ENCODE measurements at places on chromosomes 13 and 19.

GRCh38 chr13:98787173-98787572 is 34.7 kb upstream of the SLC15A1 start:
- no peak for DNase-seq

DNA sequence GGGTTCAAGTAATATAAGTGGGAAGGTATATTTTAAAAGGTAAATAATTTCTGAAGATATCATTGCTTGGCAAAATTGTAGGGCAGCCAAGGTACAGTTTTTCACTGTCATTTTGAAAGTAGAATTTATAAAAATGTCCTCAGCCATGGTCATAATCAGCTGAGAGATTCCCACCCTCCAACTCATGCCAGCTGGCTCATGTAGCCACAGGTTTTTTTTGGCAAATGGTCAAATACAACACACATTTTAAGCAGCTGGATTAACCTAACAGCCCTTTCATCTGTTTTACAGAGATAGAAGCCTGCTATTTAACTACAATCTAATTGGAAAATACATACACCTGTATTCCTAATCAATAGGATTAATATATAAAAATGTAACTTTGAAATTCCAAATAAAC is 619.2 kb upstream of the SGCG start:
- no peak for DNase-seq

- DNase-seq: no peak
Observed at GRCh38 chr13:28173793-28174192, 35.4 kb downstream of the PAN3 start.

DNA sequence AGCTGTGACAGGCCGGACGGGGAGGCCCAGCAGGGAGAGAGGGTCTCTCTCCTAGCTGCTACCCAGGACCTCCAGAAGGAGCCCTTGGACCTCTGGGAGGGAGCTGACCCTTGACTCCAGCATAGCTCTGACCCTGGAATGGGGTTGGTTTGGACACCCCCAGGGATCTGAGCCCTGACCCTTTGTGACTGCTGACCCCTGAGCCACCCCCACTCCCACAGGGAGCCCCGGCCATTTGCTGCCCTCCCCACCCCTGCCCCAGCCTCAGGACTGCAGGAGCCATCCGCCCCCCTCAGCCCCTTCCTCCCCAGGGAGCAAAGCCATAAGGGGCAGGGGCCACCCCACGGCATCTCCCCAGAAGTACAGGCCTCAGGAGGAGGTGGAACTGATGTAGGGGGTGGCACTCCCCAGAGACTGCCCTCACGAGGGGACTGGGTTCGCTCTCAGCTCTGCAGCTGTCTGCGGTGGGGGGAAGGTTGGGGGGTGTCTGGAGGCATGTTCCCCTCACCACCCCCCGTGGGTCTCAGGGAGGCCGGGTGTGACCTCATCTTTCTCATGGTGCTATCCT is 7.0 kb downstream of the COX6B2 start:
- no peak for DNase-seq

GRCh38 chr13:46121033-46121432 is 16.2 kb upstream of the CPB2 start:
- no peak for DNase-seq

- no peak for DNase-seq
Observed at GRCh38 chr13:101390461-101390860, 25.8 kb downstream of the NALCN start.

DNA sequence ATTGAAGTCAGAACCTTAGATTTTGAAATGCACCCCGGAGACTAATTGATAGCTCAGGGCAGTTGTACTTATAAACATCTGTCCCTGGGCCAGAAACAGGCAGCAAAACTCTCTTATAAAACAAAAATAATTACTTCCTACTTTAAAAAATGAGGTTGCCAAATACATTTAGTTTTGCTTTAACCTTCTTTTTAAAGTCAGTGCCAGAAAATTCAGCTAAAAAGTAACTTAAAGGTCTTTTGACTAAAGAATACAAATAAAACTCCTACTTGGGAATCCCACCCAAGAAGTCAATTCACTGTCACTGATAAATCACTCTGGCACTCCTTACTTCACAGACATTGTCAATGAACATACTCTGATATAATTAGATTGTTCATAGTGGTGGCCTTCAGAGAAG is 60.7 kb downstream of the DOCK9 start:
- no peak for DNase-seq

- no peak for DNase-seq
Observed at GRCh38 chr13:111262281-111262680, 58.2 kb upstream of the TEX29 start.

DNA sequence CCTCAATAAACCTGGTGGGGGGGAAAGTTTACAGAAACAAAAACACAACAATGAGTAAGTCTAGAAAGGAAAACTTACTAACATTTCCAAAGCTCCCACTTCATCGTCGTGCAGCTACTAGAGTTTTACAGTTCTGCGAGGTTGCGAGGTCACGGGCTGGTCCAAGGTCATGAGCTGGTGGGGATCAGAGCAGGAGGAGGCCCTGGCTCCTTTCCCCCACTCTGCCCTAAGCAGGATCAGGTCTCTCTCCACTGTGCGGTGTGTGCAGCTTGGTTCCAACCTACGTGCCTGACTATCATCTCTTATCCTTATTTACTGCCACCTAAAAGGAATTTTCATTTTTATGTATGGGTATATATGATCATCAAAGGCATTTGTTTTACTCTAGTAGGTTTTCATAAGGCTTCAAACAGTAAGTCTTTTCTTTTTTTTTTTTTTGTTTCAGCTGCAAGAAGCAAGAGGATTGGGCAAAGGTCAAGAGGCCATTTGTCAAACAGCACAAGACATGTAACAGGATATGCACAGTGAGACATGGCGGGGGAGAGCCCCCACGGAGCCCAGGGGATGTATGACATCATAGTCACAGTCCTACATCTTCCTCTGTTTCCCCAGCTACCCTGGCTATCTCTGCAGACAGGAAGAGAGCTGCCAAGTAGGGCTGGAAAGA is 76.6 kb upstream of the POMP start:
- peak; percentile 64 for DNase-seq

DNA sequence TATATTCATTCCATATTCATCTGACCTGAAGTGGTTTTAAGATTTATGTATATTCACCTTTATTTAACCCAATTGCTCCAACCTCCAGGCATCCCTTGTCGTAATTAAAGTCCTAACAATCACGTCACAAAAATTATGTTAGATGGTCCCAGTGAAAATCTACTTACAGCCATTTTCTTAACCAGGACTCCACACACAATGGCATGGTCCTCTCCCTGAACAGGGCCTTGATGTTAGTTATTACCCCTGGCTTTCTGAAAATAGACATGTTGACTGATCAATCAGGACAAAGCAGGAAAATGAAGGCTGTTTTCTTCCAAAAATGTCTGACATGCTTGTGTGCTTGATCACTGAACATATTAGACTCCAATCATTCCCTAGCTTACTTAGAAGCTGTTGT is 542.7 kb upstream of the SLITRK5 start:
- DNase-seq: no peak

DNA sequence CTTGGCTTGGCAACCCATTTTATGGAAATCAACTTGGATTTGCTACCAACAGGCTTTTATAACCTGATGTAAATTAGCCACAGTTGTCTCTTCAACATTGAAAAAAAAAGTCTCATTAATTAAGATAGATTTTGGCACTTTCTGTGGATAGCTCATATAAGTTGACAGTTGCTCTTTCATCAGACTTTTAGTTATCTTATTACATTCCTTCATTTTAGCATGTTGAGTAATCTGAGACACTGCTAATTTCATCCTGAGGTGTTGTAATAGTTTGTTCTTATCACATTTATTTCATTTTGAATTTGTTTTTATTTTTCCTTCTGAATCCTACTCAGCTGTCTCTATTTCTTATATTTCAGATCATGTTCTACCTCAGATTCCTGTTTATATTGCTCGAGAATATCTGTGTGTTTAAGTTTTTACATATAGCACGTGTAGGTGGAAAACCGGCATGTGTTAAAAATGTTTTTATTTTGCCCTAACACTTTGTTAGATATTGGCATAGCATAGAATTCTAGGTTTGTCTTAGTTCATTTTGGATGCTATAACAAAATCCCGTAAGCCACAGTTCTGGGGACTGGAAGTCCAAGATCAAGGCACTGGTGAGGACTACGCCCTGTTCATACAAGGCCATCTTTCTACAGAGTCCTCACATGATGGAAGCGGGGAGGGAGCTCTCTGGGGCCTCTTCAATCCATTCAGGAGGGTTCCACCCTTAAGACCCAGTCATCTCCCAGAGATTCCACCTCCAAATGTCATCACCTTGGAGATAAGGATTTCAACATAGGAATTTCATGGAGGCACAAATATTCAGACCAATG is 239.4 kb downstream of the COL4A1 start:
- DNase-seq: no peak

DNA sequence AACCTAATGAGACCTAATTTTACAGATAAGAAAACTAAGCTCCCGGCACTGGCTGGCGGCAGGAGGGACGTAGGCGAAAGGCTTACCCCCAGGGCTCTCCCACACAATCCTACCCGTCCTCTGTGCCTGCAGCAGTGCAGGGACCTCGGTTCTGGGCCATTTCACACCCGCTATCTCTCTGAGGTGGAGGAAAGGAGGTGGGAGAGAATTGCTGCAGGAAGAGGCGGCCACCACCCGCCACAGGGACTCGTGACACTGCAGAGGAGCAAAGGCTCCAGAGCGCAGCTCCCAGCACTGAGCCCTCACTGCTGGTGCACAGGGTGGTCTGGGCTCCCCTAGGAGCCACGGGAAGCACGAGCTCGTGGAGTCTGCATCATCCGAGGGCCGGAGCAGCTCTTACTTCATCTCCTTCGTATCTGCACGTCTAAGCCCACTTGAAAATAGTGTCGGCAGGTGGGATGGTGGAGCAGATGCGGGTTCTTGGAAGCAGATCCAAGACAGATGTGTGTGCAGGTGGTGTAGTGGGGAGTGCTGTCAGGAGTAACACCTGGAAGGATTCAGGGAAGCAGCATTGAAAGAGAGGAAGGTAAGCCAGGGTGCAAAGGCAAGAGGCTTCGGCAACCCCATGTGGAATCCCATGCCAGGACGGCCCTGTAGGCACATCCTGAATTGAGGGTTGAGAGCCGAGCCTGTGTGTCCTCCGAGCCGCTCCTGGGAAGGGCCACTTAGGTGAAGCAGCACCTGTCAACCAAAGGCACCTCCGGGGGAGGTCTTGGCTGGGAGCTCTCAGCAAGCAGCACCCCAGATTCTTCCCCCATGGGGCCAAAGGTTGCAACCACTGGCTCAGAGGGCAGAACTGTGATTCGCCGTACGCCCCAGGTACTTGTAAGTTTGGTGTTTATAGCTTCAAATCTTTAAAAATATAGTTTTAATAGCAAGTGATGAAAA is 115.8 kb upstream of the SPACA7 start:
- DNase-seq: no peak

DNA sequence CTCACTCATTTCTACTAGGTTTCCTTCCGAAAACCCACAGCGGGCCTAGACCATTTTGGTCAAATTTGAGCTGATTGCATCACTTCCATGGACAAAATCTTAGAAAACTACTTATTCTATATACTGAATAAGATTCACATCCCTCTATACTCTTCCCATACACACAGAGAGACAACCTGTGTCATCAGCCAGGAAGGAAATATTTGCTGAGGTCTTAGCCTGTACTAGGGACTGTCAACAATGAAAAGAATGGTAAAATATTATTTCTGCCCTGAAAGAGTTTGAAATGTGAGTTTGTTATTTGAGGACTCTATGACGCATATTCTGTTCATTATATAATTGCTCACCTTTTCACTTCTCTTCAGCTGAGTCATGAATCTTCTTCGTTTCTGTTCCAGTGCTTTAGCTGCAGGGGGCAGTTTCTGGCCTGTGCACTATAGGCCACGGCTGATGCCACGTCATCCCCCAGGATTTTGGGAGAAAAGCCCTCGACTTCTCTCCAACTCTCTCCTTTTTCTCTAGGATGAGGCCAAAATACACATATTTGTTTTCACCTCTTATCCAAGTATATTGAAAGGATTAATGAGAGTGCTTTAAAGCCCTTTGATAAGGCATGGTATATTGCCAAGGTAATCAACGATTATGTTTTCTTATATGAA is 47.7 kb downstream of the GSX1 start:
- DNase-seq: no peak

DNA sequence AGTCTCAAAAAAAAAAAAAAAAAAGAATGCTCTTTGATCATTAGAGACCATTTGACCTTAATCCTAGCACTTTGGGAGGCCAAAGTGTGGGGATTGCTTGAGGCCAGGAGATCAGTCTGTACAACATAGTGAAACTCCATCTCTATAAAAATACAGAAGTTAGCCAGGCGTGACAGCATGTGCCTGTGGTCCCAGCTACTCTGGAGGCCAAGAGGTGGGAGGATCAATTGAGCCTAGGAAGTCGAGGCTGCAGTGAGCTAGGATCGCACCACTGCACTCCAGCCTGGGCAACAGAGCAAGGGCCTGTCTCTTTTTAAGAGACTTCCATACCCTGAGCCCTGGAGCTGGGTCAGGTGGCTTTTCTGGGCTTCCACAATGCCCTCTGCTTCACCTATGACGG is 11.5 kb upstream of the COLGALT1 start:
- DNase-seq: no peak

DNA sequence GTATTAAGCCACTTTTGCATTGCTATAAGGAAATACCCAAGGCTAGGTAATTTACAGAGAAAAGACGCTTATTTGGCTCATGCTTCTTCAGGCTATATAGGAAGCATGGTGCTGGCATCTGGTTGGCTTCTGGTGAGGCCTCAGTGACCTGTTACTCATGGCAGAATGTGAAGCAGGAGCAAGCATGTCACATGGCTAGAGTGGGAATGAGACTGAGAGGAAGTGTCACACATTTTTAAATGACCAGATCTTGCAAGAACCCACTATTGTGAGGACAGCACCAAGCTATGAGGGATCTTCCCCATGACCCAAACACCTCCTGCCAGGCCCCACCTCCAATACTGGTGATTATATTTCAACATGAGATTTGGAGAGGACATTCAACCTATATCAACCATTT is 25.7 kb upstream of the IGFL4 start:
- DNase-seq: no peak

GRCh38 chr13:40379794-40380578 is 286.5 kb downstream of the FOXO1 start:
- no peak for DNase-seq

GRCh38 chr19:1181606-1182005 is 7.5 kb upstream of the SBNO2 start:
- no peak for DNase-seq

DNA sequence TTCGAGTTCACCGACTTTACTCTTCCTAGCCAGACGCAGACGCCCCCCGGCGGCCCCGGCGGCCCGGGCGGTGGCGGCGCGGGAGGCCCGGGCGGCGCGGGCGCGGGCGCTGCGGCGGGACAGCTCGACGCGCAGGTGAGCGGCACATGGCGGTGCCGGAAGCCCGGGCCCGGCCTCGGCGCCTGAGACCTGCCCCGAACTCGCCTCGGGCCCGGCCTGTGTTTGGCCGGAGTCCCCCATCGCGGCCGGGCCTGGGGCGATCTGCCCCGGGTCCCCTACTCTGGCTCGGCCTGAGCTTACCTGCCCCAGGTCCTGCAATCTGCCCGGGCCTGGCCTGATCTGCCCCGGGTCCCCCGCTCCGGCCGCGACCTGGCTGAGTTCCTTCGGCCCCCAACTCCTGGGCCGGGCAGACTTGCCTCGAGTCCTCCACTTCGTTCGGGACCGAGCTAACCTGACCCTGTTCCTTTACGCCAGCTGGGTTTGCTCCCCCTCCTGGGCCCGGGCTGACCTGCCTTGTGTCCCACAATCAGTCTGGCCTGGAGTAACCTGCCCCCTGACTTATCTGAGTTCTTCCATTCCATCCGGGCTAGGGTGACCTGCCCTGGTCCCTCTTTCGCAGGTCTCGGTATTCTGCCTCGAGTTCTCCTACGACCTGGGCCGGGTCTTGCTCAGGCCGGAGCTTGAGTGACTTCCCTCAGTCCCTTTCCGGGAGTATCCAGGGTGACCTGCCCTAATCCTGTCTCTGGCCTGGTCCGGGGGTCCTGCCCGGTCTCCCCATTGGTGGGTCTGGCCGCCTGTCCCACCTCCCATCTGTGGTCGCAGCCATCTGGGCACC is 764 bp downstream of the UPF1 start:
- no peak for DNase-seq

Data from posterior vena cava (tissue), 2 donors.